ENCODE measurements at places on chromosomes 3 and 15. TPM values are rescaled to one million over a fixed set of nuclear protein-coding genes. Genes with fewer than 3 reads are reported as not detected.

Gene GUCA1C
- total RNA-seq: not detected

- no peak for DNase-seq
Measured at GRCh38 chr3:178669022-178669601, 132.9 kb downstream of the KCNMB2 start.

DNA sequence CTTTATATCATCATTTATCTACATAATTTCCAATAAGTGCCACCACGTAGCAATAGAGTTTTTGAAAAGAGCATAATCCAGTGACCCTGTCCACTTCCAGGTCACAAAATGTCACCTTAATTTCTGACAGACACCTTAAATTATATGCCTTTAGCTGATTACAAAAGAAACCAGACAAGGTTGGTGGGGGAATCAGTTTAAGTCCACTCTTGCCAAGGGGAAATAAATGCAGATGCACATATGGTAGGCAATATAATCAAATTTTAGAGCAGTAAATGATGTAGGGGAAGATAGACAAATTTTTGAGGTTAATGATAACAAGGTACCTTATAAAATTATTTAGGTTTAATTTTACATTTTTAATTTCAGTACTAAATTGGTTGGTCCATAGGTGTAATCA is 253.5 kb downstream of the ZIC1 start:
- DNase-seq: no peak

GRCh38 chr3:80785475-80785874 is 976.0 kb downstream of the GBE1 start:
- DNase-seq: no peak

- no peak for DNase-seq
Measured at GRCh38 chr3:134628884-134629283, 21.9 kb downstream of the KY start.

Gene GPR27
- 5.0 TPM for total RNA-seq

DNA sequence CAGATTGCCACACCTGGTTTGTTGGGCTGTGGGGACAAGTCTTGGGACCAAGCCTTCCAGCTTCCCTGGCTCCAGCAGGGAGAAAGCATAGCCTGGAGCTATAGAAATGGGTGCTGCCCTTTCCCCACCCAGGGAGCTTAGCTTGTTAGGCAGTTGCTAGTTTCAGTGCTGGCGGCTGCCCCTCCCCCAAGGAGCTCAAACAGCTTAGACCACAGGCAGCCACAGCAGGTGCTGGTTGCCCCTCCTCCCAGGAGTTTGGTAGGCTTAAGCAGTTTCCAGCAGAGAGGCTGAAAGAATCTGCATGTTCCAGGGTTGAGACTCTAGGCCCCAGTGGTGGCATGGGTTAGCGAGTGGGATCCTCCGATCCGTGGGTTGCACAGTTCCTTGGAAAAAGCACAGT is 889.7 kb downstream of the IGSF11 start:
- no peak for DNase-seq

GRCh38 chr3:122745369-122746021 is 48.1 kb downstream of the HSPBAP1 start:
- DNase-seq: peak; percentile 4

Gene PRSS50
- not detected for total RNA-seq

GRCh38 chr3:38722781-38723568 is 73.5 kb upstream of the SCN5A start:
- no peak for DNase-seq

DNA sequence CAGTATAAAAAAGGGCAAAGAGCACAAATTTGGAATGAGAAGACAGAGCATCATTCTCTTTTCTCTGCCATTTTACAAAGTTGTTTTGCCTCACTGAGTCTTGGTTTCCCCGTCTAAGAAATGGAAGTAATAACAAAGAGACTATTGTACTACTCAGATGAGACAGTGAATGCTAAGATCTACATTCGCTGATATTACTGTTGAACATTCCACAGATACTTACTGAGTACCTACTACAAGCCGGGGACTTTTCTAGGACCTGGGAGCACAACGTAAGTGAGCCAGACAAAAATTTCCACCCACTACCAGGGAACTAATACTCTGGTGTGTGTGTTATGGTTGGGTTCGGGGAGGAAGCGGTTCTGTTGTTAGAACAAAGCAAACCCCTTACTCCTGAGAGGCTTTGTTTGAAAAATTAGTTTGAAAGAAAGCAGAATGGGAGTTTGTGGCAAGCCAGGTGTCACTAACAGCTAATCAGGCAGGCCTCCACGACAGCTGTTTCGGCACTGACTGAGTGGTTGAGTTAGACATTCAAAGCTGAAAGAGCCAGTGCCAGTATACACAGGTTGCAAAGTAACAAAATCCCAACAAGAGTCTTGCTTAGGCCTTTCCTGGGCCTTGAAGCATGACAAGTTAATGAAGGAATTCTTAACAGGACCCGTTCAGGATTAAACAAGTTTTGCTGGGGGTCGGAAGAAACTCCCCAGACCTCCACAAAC is 458.3 kb downstream of the EDEM1 start:
- DNase-seq: no peak

DNA sequence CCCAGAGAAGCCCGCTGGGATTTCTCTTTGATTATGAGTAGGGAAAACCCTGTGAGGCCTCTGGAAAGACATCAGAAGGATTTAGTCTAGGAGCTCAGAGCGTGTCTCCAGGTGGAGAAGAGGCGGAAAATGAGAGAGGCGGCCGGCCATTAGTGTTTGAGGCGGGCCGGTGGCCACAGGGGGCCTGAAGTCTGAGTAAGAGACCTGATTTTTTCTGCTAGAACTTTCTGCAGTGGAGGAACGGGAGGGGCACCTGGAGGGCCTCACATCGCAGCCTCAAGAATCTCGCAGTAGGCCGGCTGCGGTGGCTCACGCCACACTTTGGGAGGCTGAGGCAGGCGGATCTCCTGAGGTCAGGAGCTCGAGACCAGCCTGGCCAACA is 28.5 kb downstream of the KLHDC8B start:
- no peak for DNase-seq

Gene TGFBR2
- total RNA-seq: 6.8 TPM

DNA sequence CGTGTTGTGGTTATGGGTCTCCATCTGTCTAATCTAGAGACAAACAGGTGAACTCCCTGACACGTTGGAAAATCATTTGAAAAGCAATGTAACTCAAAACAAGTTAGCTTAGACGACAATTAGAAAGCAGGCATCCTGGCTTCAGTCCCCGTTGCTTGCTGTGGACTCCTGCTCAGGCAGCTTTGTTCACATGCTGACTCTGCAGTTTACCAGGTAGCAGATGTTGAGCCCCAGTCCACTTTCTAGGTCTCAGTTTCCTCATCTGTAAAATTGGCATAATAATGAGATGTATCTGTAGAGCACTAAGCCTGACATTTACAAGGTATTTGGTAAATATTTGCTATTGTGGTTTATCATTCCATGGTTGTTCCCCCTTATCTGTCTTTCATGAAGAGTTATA is 327.2 kb upstream of the CHRM5 start:
- no peak for DNase-seq

DNA sequence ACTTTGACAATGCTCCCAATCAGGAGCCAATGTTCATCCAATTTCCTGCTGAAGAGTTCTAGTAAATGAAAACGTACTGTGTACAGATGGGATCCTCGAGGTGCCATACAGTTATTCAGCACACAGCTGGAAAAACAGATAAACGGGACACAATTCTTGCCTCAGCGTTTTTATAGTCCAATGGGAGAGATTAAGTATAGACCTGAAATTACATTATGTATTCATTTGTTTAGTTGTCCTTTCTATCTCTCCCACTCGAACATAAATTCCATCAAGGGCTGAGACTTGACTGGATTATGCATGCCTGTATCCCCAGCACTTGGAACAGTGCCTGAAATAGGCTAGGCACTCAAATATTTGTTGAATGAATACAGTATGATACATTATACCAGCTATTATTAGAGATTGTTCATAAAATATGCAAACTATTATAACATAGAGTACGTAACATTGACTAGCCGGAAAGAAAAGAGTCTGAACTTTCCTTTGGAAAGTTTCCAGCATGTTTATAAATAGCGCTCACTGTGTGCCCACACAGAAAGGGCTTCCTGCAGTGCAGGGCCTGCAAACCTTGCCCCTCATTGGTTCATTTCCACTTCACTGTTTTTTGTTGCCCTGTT is 27.4 kb upstream of the SNTN start:
- DNase-seq: peak; percentile 11

- DNase-seq: no peak
Measured at GRCh38 chr3:111269777-111270176, 198.2 kb downstream of the NECTIN3 start.

Gene ECT2
- 134 TPM for total RNA-seq

GRCh38 chr3:150221904-150222523 is 186.1 kb upstream of the TSC22D2 start:
- no peak for DNase-seq

DNA sequence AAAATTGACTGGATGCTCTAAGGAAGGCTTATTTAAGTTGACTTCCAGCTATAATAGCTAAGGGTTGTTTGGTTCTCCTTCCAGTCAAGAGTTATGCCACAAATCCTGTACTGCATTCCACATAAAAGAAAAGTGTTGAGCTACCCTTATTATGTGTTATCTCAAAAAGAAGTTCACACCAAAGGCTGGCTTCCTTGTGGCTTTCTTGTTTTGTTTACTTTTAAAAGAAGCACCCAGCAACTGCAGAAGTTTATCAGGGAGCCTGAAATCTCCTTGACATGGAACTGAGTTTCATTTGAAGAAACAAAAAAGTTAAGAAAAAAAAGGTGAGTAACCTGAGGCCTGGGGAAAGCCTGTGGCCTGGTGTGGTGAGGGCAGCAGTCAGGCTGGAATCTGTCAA is 10.2 kb downstream of the MGLL start:
- DNase-seq: no peak

- DNase-seq: no peak
Measured at GRCh38 chr3:178768072-178768864, 232.0 kb downstream of the KCNMB2 start.

DNA sequence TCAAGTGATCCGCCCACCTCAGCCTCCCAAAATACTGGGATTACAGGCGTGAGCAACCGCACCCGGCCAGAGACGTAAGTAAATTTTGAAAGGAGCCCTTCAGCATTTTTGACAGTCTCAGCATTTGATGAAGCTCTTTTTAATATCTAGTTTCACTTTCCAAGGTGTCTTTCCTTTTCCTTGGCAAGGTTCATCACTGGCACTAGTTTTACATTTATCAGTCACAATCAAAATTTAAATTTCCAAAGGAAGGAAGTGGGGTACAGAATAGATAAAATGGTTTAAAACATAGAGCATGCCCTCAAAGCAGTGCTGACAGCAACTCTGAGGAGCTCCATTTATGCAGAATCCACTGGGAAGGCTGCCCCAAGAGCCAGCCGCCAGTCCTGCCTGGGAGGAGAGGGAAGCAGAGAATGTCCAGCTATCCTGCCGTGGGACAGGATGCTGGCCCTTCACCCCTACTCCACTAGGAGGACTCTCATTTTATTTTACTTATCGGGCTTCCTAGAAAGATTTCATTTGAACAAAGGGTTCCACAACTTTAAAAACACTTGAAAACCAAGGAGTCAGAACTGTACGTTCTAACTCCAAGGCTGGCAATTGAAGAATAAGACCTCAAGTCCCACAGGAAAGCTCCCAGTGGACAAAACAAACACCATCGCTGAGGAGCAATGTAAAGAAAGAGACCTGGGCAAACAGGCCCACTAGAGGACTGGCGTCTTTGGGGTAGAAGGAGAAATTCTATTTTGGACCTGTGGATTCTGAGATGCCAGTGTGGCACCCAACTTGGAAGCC is 9.9 kb downstream of the SFMBT1 start:
- DNase-seq: no peak

- no peak for DNase-seq
Measured at GRCh38 chr3:130423064-130423463, 77.6 kb downstream of the COL6A5 start.

GRCh38 chr3:72158639-72159326 is 373.8 kb upstream of the PROK2 start:
- DNase-seq: no peak

Gene ACOX2
- total RNA-seq: 4.2 TPM

DNA sequence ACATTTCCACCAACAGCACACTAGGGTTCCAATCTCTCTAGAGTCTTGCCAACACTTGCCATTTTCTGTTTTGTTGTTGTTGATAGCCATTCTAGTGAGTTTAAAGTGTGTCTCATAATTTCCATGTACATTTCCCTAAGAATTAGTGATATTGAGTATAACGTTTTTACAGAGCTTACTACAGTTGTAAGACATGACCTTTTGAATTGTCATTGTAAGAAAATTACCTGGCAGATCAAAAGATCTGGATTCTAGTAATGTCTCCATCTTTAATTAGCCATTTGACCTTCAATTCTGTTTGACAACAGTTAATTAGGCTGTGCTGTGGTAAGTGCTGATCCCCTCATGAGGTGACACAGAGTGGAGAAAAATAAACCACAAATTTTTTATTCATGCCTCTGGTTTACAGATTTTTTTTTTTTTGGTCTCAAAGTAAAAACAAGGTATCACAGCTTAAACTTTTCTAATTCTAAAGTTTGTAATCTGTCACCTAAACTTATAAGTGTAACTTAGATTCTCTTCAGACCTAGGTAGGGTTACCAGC is 20.9 kb downstream of the MCTP2 start:
- no peak for DNase-seq

GRCh38 chr3:77096966-77097890 is 57.3 kb downstream of the ROBO2 start:
- DNase-seq: peak; percentile 4

DNA sequence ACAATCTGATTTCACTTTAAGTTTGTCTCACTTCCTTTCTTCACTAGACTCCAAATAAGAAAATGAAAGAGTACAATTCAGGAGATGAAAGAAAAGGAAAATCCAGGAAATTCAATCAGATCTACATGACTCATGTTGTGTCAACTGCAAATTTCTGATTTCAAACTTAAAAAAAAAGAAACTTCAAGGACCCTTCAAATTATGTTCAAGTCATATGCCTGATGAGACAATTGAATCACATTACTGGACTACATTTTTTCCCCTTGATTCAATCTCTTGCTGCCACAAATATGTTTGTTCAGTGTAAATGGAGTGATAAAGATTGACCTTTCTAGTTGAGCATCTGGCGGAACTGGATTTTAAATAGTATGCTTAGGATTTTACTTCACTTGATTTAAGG is 37.4 kb downstream of the FRMD5 start:
- peak; percentile 79 for DNase-seq

GRCh38 chr3:11145888-11146287 is 8.4 kb upstream of the HRH1 start:
- peak; percentile 78 for DNase-seq

- DNase-seq: no peak
Measured at GRCh38 chr3:14174483-14174882, 3.9 kb downstream of the XPC start.

- no peak for DNase-seq
Measured at GRCh38 chr3:194773771-194774455, 88.2 kb downstream of the FAM43A start.

GRCh38 chr15:36254426-36254825 is 325.0 kb upstream of the CDIN1 start:
- DNase-seq: no peak

- DNase-seq: no peak
Measured at GRCh38 chr15:57604507-57604906, 12.8 kb downstream of the MYZAP start.

DNA sequence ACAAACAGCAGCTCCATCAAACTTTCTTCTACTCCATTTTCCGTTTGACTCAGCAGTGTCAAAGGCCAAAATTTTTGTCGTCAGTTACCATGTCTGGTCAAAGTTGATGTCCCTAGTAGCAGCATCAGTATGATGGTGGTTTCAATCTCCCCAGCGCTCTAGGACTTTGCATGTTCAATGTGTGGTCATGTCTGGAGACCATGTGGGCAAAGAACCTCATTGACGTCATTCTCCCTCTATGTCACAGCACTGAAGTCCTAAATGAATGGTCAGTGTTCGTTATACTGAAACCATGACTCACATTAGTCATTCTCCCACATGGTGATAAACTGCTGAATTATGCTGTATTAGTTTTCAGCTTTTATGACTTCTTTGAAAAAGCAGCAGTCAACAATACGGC is 23.2 kb downstream of the SHC4 start:
- peak; percentile 75 for DNase-seq

Gene TNIK
- total RNA-seq: 7.0 TPM

Data from Daoy (cell line).